ENCODE measurements at places on chromosomes 4 and X. TPM values are rescaled to one million over a fixed set of nuclear protein-coding genes. Genes with fewer than 3 reads are reported as not detected.
A peak's percentile ranks its signal among the peaks of the same experiment; 100 is the strongest.

GRCh38 chr4:46524751-46525150, 134.8 kb upstream of the GABRA2 start:
- DNase-seq: no peak

The RXFP1 gene
- total RNA-seq: not detected

The PRKG2 gene
- total RNA-seq: 2.0 TPM

The GABRQ gene
- total RNA-seq: not detected

The CENPVL1 gene
- total RNA-seq: not detected

The SYNPO2 gene
- 1.7 TPM for total RNA-seq

DNA sequence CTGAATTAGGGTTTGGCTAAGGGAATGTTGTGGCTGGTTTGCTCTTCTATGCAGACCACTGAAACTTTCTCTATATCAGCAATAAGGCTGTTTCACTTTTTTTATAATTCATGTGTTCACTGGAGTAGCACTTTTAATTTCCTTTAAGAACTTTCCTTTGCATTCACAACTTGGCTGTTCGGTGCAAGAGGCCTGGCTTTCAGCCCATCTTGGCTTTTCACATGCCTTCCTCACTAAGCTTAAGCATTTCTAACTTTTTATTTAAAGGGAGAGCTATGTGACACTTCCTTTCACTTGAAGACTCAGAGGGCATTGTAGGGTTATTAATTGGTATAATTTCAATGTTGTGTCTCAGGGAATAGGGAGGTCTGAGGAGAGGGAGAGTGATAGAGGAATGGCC, 142.3 kb downstream of the SHROOM4 start:
- no peak for DNase-seq

DNA sequence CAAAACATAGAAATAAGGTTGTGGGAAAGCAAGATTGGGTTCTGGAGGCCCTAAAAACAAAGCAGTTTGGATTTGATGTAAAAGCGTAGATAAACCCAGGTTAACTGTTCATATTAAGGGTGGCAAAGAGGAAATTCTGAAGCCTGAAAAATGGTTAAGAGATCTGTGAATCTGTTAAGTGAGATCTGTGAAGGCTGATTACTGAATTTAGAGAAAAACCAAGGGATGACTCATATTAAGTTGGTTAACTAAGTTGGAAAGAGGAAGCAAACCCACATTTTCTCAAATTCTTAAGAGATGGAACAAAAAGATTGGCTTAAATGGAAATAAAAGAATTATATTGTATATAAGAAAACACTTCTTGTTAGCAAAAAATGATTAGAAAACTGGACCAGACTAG, 22.8 kb downstream of the GPAT3 start:
- peak; percentile 49 for DNase-seq

GRCh38 chrX:84339507-84340364, 151.7 kb upstream of the RPS6KA6 start:
- peak; percentile 6 for DNase-seq

The RAB39B gene
- total RNA-seq: 0.56 TPM

DNA sequence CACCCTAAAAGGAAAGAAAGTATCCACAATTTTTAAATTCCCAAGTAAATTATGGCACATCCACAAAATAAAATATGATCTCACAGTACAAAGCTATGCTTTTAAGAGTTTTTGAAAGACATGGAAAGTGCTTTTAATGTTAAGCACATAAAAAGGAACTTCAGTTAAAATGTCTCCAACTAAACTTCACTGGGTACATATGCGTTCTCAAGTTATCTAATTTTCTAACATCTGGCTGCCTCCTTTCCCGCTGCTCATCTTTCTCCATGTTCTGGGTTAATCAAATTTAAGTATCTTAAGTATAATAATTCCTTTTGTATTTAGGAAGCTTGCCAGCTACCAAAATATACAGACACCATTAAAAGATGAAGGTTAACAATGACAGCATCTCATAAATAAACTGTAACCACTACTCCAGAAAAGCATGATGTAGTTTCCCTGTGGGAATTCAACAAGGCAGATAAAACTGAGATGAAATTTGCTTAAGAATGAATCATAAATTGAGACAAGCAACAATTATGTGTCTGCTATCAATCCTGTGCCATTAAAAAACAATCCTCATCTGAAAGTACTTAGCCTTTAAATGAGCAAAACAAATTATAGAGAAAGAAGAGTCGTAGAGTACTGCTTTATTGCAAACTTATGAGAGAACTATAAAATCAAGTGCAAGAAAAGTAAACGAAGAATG, 25.1 kb downstream of the PRSS12 start:
- peak; percentile 59 for DNase-seq

The RS1 gene
- not detected for total RNA-seq
